HFF-Myc (cell line): ENCODE measurements at places on chromosomes 6 and 20.

DNA sequence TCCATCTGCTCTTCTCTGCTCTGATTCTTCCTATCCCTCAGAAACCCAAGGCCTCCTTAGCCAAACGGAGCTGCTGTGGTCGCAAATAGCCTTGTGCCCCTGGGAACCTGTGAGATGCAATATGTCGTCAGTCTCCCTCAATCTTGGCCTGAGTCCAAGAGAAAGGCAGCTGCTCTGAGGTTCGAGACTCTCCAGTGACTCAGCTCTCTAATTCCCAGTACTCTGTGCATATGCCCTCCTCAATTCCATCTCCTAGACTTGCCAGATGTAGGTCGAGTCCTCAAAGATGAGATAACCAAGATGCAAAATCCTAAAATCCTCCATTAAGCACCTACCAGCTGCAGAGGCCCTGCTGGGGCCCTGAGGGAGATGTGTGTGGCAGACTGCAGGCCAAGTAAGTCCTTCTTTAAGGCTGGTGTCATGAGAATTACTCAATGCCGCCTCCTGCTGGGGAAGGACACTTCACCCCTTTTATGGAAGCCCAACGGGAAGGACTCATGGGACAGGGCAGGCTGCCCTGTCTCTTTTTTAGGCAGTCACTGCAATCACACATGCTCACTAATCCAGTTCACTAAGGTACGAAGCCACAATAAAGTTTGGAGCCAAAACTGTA lies 28.5 kb downstream of the C6orf15 start:
- peak; percentile 32 for DNase-seq

DNA sequence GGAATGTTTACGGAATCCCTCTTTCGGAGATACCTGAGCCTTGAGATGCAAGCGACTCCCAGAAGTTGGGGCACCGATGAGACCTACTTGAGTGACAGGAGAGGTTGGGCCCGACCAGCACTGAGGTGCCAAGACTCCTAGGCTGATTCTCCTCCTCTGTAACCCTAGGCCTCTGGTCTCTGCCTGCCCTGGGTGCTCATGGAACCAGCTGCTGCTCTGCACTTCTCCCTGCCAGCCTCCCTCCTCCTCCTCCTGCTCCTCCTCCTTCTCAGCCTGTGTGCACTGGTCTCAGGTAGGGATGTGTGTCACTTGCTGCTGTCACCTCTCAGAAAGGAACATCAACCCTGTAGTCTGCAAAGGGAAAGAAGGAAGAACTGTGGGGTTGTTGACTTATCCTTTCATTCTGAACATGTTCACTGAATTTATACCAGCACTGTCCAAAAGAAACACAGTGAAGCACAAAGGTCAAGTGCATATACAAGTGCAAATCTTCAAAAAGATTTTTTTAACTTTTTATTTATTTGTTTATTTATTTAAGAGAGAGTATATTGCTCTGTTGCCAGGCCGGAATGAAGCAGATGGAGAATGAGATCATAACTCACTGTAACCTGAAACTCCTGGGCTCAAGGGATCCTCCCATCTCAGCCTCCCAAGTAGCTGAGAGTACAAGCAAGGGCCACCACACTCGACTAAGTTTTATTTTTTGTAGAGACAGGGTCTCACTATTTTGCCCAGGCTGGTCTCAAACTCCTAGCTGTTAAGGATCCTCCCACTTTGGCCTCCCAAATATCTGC lies 913 bp downstream of the BTN2A2 start:
- peak; percentile 61 for DNase-seq

GRCh38 chr20:59441306-59441705 lies 140.9 kb downstream of the EDN3 start:
- DNase-seq = no peak

DNA sequence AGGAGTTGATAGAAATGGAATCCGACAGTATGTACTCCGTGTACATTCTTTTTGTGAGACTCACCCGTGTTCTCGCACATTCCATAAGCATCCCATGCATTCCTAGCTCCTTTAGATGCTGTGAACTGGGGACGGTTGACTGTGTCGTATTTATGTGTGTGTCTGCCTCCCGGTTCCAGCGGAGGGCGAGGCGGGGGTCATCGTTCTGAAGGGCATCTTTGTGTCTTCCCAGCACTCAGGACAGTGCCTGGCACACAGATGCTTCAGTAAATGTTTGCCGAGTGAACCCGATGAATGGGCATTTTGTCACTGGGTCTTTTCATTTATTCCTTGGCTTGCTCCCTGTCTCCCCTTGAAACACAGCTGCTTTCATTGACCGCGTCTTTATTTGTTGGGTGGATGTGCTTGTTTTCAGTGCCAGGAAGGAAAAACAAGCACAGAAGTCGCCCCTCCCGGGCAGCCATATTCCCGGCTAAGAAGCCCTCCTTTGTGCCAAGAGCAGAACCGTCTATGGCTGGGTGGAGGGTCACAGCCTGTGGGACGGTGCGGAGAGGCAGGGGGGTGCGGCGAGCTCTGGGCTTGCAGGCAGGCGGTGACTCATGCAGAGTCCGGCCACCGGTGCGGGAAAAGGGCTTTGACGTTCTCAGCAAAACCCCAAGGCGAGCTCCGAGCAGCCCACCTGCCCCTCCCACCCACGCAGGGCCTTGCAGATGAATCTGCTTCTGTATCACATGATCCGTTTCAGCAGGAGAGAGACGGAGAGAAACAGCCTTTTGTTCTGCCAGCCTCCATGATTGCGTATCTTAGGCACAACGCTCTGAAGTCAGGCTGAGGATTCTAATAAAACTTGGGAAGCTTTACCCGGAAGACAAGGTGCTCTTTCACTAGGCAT lies 11.2 kb upstream of the PSMG4 start:
- peak; percentile 50 for DNase-seq

GRCh38 chr6:31734821-31735406 lies 1.4 kb downstream of the CLIC1 start:
- no peak for DNase-seq

DNA sequence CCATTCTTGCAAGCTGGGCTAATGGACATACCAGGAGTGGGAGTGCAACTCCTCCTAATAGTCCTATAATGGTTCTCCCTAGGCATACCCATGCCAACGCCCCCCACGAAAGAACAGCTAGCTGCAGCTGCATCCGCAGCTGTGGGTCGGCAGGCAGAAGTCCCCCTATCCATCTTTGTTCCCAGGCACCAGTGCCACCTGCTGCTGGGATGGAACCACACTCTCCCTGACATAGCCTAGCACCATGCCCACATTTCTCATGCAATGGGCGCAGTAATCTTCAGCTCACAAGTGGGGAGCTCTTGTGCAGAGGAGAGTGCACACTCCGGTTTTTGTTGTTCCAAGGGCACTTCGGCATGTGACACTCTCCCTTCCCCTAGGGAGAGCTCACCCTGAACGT lies 567.8 kb downstream of the GRIK2 start:
- DNase-seq = no peak

DNA sequence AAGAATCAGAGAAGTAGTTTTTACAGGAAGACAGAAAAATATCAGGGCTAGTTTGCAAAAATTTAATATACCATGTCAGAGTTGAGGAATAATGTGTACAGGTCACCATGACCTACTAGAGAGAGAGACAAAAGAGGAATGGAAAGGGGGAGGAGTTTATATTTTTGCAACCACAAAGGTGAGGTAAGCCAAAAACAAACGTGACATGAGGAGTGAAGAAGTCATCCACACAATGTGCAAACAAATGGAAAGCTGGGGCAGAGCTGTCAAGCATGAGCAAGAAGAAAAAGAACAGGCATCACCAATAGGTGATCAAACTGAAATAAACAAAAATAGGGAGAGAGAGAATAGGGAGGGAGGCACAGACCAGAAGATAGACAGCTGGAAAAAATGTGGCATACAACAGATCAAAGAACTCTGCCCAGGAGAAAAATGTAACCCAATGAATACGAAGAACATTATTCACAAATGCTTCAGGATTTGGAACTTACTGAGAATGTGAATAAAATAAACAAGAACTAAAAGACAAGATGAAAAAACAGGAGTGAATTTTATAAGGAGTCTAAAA lies 15.5 kb downstream of the RARS2 start:
- no peak for DNase-seq

GRCh38 chr6:89298680-89299465 lies 16.2 kb downstream of the GABRR2 start:
- DNase-seq = peak; percentile 91

DNA sequence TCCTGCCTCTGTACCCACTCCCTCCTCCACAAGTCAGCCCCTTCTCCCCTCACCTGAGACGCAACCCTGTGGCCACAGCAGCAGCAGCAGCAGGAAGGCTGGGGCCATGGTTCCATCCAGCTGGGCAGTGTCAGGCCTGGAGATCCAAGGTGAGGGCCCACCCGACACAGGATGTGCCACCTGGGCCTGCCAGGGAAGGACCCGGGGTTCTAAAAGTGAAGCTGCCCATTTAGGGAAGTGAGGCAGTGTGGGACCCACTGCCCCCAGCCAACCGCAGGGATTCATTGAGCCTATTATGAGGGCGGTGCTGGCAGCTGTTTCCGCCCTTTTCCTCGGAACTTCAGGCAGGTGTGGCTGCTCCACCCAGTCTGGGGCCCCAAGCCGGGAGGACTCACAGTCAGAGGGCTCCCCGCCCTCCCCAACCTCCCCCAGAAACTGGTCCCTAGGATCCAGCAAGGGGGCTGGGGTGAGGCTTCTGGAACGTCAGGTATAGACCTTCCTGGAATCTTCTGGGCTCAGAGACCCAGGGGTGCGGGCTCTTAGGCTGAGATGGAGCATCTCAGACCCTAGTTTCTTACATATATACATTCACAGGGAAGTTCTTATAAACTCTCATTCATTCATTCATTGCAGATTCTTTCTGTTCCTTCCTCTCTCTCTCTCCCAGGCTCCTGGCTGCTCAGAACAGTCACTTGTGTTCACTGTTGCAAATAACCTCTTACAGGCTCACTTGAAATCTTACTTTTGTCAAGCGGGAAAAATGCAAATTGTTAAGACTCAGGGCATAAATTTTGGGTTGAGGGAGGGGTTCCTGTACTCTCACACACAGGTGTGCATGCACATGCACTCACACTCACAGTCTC lies at the start of gene TREML2:
Gene TREML2, minus strand, starts transcription at position 249 of the 863 bp plus-strand sequence. Its CDS starts 141 bp downstream, at position 108.
- no peak for DNase-seq

GRCh38 chr20:63775096-63775978 lies 35.8 kb downstream of the SLC2A4RG start:
- no peak for DNase-seq

GRCh38 chr6:167811040-167811439 lies 15.7 kb upstream of the AFDN start:
- DNase-seq = no peak

DNA sequence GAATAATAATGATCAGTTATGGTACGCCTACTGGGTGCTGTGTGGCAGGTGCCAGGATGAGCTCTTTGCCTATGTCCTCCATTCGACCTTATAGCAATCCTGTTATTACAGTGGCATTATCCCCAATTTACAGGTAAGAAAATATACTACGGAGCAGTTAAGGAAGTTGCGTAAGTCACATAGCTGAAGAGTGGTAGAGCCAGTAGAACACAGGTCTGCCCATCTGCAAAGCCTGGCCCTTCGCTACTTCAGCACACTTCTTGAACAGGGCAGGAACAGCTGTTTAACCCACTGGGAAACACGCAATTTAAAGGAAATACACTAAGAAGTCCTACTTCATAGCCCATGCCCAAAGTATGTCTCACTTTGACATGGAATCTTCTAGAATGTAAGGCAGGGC lies 91.8 kb downstream of the PXDC1 start:
- DNase-seq = no peak

DNA sequence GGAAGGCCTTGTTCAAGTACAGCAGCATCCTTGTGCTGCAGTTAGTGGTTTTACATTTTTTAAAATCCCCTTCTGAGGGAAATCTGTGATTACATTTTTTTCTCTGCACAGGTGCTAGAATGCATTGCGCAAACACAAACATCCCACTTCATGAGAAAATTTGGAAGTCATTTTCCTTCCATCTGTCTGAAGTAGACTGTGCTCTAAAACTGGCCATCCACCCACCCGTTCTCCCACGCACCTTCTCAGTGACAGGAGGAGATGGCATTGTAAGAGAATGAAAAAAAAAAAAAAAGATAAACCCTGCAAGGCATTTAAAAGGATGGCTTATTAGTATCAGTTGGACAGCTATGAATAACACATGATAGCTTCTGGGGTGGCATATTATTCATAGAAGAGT lies 65.0 kb downstream of the SOBP start:
- DNase-seq = no peak

DNA sequence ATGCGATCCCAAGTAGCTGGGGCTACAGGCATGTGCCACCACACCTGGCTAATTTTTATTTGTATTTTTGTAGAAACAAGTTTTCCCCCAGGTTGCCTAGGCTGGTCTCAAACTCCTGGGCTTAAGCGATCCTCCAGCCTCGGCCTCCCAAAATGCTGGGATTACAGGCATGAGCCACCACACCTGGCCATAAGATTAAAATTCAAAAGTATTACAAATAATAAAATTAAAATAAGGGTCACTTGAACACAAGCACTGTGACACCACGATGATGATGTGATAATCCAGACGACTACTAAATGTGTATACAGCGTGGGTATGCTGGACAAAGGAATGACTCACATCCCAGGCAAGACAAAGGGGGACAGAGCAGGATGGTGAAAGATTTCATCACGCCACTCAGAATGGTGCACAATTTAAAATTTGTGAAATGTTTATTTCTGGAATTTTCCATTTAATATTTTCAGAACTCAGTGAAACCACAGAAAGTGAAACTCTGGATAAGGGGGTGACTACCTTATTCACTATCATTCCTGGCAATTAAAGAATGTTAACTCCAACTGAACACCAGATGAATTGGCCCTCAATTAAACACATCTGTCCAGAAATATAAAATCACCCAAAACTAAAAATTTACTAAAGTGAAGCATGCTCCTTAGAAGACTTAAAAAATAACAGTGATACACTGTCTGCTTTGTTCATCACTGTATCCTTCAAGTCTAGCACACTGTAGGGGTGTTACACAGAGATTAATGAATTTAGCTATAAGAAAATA lies 13.1 kb downstream of the B4GALT5 start:
- peak; percentile 50 for DNase-seq

GRCh38 chr6:25981568-25982263 lies 19.1 kb downstream of the TRIM38 start:
- no peak for DNase-seq

- no peak for DNase-seq
These were observed 25.3 kb upstream of the TIAM2 start for GRCh38 chr6:154969796-154970195.

- no peak for DNase-seq
These were observed 3.7 kb upstream of the MCM3 start for GRCh38 chr6:52288216-52288615.

DNA sequence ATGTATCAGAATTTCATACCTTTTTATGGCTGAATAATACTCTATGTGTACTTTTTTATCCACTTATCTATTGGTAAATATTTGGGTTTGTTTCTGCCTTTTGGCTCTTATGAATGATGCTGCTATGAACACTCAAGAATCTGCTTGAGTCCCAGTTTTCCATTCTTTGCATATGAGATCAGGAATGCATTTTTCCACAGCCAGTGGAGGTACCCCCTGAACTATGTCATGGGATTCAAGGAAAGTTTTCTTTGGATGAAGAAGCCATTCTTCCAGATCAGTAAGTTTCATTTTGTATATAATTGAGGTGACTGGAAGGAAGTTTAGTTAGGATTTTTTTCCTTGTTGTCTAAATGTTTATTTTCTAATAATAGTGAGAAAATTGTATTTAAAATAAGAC lies 40.9 kb downstream of the NKX2-4 start:
- no peak for DNase-seq
